ENCODE measurements at places on chromosomes 4 and X. TPM values are rescaled to one million over a fixed set of nuclear protein-coding genes. Genes with fewer than 3 reads are reported as not detected.

GRCh38 chrX:151184705-151185104 lies 8.3 kb downstream of the GPR50 start:
- no peak for DNase-seq

DNA sequence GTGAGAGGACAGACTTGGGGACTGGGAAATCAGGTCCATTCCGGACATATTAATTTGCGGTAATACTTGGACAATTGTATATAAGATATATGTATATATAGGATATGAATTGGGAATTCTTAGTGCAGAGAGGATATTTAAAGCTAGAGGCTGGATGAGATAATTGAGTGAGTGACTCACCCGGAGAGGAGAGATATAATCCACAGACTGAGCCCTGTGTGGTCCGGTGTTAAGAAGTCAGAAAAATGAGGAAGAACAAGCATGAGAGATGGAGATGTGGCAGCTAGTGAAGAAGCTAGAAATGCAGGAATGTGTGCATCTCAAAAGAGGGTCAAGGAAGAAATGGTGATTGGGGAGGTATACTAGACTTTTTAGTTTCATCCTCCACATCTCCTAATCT lies 336.2 kb downstream of the SLC7A11 start:
- DNase-seq, result no peak

GRCh38 chr4:75370576-75370975 lies 143.6 kb downstream of the RCHY1 start:
- no peak for DNase-seq

- no peak for DNase-seq
These were observed 90.4 kb upstream of the VCX3B start for GRCh38 chrX:8374041-8374825.

GRCh38 chr4:76252271-76252653 lies 741 bp downstream of the FAM47E start:
- DNase-seq, result no peak

- no peak for DNase-seq
These were observed at the start of gene SRPX2 for GRCh38 chrX:100643956-100644860. Gene SRPX2 (plus strand): TSS chrX:100644199. CDS start chrX:100646323, 2,124 bp downstream.

ARHGAP36 gene
- not detected for total RNA-seq

DNA sequence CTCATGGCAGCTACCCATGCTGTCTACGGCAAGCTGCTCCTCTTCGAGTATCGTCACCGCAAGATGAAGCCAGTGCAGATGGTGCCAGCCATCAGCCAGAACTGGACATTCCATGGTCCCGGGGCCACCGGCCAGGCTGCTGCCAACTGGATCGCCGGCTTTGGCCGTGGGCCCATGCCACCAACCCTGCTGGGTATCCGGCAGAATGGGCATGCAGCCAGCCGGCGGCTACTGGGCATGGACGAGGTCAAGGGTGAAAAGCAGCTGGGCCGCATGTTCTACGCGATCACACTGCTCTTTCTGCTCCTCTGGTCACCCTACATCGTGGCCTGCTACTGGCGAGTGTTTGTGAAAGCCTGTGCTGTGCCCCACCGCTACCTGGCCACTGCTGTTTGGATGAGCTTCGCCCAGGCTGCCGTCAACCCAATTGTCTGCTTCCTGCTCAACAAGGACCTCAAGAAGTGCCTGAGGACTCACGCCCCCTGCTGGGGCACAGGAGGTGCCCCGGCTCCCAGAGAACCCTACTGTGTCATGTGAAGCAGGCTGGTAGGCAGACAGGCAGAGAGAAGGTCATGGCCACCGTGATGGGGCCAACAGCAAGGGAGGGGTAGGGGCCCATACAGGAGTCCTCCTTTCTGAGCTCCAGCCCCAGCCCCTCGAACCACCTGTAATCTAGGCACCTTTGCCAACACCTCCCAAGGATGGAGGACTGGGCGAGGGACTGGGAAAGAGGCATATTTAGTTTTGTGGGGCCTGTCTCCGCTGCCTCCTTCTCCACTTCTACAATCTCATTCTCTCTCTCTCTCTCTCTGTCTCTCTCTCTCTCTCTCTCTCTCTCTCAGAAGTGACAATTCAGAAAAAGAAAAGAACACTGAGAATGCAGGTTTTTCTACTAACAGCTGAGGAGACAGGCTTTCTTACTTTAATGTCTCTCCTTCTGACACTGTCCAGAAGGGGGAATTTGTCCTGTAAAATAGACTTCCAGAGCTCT lies 4.7 kb upstream of the TSPYL2 start:
- DNase-seq, result no peak

- no peak for DNase-seq
These were observed 713.8 kb downstream of the RAB28 start for GRCh38 chr4:12770351-12770750.

IBSP gene
- not detected for total RNA-seq

CT55 gene
- total RNA-seq, result not detected

- no peak for DNase-seq
These were observed 904 bp downstream of the F11 start for GRCh38 chr4:186266729-186267456.

RHOXF2 gene
- not detected for total RNA-seq

SLC4A4 gene
- not detected for total RNA-seq

GRCh38 chr4:170306208-170306607 lies 216.5 kb upstream of the AADAT start:
- no peak for DNase-seq

- no peak for DNase-seq
These were observed 1.8 kb downstream of the TAB3 start for GRCh38 chrX:30887288-30887687.

DNA sequence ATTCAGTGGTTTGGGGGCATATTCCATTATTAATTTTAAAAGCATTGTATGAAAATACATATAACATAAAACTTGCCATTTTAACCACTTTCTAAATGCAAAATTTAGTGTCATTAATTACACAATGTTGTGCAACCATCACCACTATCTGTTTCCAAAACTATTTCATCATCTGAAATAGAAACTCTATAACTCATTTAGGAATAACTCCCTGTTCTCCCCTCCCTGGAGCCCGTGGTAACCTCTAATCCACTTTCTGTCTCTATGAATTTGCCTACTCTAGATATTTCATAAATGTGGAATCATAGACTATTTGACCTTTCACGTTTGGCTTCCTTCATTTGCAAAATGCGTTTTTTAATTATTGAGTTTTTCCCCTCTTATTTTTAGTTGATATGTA lies 101.4 kb upstream of the GPC4 start:
- DNase-seq, result no peak

DNA sequence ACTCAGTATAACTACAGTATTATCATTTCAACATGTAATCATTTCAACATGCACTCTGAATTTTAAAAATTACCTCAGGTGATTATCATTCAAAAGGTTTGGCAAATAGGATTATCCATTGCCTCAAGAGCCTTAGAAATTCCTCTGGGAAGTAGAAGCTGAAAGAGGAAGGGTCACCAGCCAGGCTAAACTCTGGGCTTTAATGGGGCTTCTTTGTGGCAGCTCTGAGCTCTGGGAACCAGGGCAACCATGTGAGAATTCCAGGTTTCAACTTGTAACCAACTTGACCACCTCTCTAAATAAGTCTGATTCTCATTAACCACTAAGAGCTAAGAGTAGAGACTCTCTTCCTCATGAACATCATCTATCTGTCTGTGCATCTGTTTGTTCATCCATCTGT lies 117.2 kb upstream of the MED14 start:
- no peak for DNase-seq

DCAF12L1 gene
- not detected for total RNA-seq

DNA sequence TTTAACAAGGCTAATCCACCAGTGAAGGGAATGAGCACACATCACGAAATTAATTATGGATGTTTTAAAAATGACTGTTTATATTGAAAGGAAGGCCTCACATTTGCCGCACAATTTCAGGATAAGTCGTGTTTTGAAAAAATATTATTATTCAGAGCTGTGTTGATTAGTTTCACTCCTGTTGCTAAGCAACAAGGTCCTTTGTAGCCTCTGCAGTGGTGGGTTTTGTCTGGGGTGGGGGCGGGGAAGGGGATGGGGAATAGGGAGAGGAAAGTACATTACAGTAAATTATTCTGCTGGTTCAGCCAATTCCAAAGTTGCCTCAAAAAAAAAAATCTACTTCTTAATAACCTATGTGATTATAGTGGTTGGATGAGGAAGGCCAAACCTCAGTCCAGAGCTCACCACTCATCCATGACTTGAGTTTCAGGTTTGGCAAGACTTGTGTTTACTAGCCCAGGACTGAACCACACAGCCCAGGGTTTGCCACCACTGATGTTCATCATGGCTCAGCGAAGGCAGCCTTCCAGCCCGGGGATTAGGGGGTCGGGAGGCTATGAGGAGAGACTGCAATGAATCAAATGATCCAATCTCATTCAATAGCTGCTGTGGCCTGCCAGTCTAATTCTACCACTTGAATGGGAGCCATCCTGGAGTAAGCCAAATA lies 162.5 kb upstream of the ATP6AP2 start:
- DNase-seq, result no peak

GRCh38 chr4:110041735-110042134 lies 129.1 kb downstream of the EGF start:
- no peak for DNase-seq

ATRX gene
- total RNA-seq, result 65.0 TPM

GRCh38 chr4:53905941-53906377 lies 158.4 kb downstream of the CHIC2 start:
- DNase-seq, result peak; percentile 81

ACSL1 gene
- total RNA-seq, result 32.9 TPM

DNA sequence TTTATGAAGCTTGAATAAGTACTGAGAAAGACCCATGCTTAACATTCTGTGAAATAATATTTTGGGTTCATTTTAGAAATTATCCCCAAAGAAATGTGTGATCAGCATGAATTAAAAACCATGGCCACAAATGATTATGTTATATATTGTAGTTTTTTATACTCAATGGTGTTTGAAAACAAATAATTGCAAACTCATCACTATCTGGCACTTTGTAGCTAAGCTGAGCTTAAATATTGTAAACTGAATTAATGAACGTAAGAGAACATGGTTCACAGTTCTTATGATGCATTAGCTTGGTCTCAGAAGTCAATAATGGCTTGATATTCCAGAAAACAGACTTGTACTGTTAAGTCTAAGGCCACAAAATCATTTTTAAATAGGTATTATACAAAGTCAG lies 24.6 kb upstream of the ASB5 start:
- DNase-seq, result no peak

GRCh38 chrX:55119712-55120111 lies 30.9 kb downstream of the PAGE2 start:
- no peak for DNase-seq

- DNase-seq, result no peak
These were observed 15.0 kb downstream of the USP9X start for GRCh38 chrX:41100200-41100599.

CENPE gene
- total RNA-seq, result 70.9 TPM

EDA gene
- 3.2 TPM for total RNA-seq

DNA sequence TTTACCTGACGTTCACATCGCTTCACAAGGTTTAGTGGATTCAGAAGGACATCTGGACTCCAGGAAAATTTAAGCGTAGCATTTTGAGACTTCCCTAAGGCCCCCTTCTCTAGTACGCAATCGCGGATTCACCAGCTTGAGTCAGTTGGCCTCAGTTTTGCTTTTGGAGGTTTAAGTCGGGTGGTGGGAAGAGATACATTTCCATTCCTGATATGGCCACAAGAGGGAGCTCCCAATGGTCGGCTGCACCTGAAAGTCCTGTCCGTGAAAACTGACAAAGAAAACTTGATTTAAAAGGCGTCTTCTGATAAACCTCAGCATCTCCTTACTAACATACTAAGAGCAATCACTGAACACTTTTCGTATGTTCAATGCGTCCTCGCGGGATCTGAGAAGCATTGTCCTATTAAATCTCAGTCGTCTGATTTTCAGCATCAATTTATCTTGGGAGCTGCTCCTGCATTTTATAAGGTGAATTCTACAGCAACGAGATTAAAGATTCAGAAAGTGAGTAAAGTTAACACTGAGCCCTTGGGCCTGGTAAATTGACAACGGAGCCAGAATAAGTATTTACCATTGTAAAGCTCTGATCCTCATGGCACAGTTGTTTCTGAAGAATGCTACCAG lies 50.6 kb downstream of the LGI2 start:
- DNase-seq, result peak; percentile 54

FHIP1A gene
- total RNA-seq, result not detected

FATE1 gene
- not detected for total RNA-seq

EXOC1 gene
- 33.5 TPM for total RNA-seq

GUCY1A1 gene
- total RNA-seq, result not detected

NAP1L2 gene
- total RNA-seq, result not detected

DNA sequence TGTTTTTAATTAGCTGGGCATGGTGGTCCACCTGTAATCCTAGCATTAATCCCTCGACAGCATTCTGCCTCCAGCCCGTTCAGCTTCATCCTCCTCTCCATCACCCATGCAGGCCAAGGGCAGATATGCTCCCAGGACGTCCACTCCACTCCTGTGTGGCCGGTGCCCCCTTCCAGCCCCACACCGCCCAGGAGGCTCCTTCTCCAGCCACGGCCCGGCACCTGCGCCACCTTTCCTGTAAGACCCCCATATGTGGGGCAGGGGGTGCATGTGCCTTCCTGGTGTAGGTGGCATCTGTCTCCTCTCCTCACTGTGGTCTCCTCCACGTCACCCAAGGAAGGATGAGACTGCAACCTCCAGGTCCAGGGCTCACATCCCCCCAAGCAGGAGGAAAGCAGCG lies 57.0 kb upstream of the MXD4 start:
- no peak for DNase-seq

ITIH6 gene
- total RNA-seq, result not detected

SORBS2 gene
- 43.5 TPM for total RNA-seq

GLUD2 gene
- total RNA-seq, result 0.24 TPM

KCNIP4 gene
- total RNA-seq, result not detected

DNA sequence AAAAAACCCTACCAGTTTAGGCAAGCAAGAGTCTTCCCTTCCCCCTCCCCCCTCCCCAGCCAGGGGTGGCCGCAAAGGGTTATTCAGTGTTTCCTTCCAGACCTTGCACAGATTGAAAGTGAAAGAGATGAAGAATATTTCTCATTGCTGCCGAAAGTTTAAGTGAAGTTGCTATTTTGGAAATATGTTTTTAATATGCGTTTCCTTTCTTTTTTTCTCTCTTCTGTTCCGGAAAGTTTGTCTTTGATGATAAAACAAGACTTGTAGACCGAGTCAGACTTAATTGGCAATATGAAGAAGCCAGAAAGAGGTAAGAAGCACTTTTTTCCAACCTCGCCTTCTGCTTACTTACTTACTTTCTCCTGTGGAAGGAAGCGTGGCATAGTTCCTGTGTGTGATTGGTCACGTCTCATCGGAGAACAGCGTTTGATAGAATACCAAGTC lies 58.5 kb upstream of the CLCN4 start:
- DNase-seq, result peak; percentile 77

DNA sequence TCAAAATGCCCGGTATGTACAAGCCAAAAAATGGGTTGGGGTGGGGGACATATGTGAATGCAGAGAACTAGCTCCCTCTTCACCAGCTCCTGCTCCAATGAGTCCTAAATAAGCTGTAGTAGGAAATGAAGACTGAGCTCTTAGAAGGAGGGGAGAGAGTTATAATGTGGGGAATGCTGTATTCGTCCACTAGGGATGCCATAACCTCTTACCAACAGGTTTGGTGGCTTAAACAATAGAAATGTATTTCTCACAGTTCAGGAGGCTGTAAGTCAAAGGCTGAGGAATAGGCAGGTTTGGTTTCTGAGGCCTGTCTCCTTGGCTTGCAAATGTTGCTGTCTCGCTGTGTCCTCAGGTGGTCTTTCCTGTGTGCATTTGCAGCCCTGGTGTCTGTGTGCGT lies 4.4 kb upstream of the INPP4B start:
- DNase-seq, result no peak

- DNase-seq, result no peak
These were observed 63.9 kb downstream of the HAND2 start for GRCh38 chr4:173466101-173466500.

- DNase-seq, result no peak
These were observed 41.7 kb downstream of the PAGE2 start for GRCh38 chrX:55130481-55130880.

TCEAL2 gene
- not detected for total RNA-seq

FGF2 gene
- 0.85 TPM for total RNA-seq

GRCh38 chr4:24578364-24578763 lies 6.0 kb downstream of the DHX15 start:
- no peak for DNase-seq

Measured in OCI-LY7 (cell line).